ENCODE measurements at places on chromosomes 1 and 21. TPM values are rescaled to one million over a fixed set of nuclear protein-coding genes. Genes with fewer than 3 reads are reported as not detected.

Gene HMGCS2
- not detected for total RNA-seq

Gene HTR6
- total RNA-seq, result 0.18 TPM

Gene HES5
- 0.36 TPM for total RNA-seq

Gene CELA2A
- total RNA-seq, result 1.3 TPM

DNA sequence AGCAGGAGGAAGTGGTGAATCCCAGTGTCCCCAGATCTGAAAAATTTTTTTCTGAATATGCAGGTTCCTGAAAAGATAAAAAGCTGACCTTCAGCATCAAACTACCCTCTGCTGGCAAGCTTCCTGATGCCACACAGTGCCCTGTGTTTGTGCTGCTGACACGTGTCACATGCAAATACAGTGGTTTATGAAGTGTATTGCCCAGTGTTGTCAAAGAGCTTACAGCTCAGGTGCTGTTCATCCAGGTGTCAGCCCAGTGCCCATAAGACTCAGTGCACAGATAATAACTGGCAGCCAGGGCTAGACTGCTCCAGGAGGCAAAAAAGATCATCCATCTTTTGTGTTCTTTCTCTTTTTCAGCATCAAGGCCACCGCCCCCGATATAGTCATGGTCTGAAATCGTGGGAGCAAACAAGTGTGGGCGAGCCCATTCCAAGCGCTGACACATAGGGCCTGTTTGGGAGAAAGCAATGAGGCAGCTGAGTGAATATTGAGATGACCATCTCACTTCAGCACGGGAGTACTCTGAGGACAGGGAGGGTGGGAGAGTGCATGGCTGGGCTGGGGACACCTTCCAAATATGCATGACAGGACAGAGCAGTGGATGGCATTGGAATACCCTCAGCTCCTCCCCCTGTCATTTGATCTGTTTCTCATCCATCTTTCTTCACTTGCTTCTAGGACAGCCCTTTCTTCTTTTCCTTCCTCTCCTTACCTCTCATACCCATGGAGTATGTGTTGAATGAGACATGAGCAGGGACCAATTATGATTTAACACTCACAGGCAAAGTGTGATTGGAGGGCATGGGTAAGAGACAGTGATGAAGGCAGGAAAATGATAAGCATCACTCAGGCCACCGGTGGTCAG is 6.4 kb upstream of the KCNK1 start:
- H3K4me1 ChIP-seq, result no peaks in the 10 kb centered on the region
- no peak for DNase-seq
- no peak overlapping the region for H3K4me3 ChIP-seq
- no peaks in the 10 kb centered on the region for H3K27me3 ChIP-seq
- H3K27ac ChIP-seq, result no peak overlapping the region
- H3K36me3 ChIP-seq, result no peaks in the 10 kb centered on the region

- H3K27ac ChIP-seq, result no peak overlapping the region
- H3K27me3 ChIP-seq, result no peaks in the 10 kb centered on the region
- no peaks in the 10 kb centered on the region for H3K4me1 ChIP-seq
- no peak overlapping the region for H3K4me3 ChIP-seq
These were observed 121.8 kb upstream of the WNT4 start for GRCh38 chr1:22264464-22265341.

DNA sequence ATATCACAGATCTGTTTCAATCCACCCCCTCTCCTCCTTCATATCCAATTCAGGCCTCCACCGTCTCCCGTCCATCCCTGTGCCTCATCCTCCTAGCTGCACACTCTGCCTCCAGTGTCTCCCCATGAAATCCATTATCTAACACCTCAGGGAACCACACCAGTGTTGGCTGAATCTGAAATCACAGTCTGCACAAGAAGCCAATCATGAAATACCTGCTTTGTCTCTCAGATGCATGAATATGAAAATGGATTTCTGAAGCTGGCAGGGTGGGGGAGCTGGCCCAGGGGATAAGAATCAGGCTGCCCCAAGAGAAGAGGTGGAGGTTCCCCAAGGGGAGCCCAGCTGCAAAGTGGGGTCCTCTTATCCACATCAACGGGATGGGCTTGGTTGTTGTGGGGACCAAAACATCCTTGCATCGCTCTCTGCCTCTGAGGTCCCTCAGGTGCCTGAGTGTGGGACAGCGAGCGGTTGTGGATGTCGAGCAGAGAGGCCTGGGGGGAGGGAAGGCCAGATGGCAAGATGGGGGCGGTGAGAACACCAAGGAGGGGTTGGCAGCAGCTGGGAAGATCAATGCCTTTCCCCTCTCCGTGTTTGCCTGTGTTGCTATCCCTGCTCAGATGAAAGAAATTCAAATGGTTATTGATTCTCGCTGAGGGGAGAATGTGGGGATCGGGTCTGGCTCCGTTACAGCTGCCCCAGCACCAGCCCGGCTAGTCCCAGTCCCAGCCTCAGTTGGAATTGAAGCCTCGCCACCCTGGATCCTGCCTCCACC is 237.3 kb upstream of the POU3F1 start:
- no peaks in the 10 kb centered on the region for H3K27me3 ChIP-seq
- no peaks in the 10 kb centered on the region for H3K4me1 ChIP-seq
- H3K27ac ChIP-seq, result no peak overlapping the region
- H3K36me3 ChIP-seq, result no peaks in the 10 kb centered on the region
- DNase-seq, result no peak

- H3K4me3 ChIP-seq, result no peak overlapping the region
- peak; percentile 75 for DNase-seq
- no peaks in the 10 kb centered on the region for H3K27me3 ChIP-seq
- H3K36me3 ChIP-seq, result no peaks in the 10 kb centered on the region
- H3K4me1 ChIP-seq, result no peaks in the 10 kb centered on the region
These were observed 461.7 kb downstream of the PTPRU start for GRCh38 chr1:29698033-29698432.

- no peak overlapping the region for H3K4me3 ChIP-seq
- no peaks in the 10 kb centered on the region for H3K4me1 ChIP-seq
- DNase-seq, result no peak
- no peaks in the 10 kb centered on the region for H3K27me3 ChIP-seq
- no peaks in the 10 kb centered on the region for H3K36me3 ChIP-seq
These were observed 9.6 kb upstream of the PEAR1 start for GRCh38 chr1:156883919-156884318.

DNA sequence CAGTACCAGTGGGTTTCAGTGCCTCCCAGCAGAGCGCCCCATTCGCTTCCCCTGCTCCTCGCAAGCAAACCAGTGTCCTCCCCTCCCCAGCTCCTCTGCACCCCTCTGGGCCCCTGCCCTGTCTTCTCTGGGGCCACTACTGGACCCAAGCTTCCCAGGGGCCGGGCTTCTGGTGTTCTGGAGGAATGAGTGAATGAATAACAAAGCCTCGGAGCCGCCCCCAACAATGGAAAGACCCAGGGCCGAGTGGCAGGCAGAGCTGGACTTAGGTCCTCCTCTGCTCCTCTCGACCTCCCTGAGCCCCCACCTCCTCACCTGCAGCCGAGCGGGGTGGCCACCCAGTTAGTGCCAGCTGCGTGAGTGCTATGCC is 37.6 kb downstream of the MATN1 start:
- H3K27ac ChIP-seq, result no peak overlapping the region
- DNase-seq, result no peak
- H3K36me3 ChIP-seq, result no peaks in the 10 kb centered on the region
- no peaks in the 10 kb centered on the region for H3K4me1 ChIP-seq
- H3K4me3 ChIP-seq, result no peak overlapping the region

- H3K27ac ChIP-seq, result no peak overlapping the region
- H3K27me3 ChIP-seq, result no peaks in the 10 kb centered on the region
- H3K4me1 ChIP-seq, result no peaks in the 10 kb centered on the region
- no peaks in the 10 kb centered on the region for H3K36me3 ChIP-seq
- H3K4me3 ChIP-seq, result no peak overlapping the region
These were observed 84.5 kb downstream of the COLGALT2 start for GRCh38 chr1:183953031-183953430.

DNA sequence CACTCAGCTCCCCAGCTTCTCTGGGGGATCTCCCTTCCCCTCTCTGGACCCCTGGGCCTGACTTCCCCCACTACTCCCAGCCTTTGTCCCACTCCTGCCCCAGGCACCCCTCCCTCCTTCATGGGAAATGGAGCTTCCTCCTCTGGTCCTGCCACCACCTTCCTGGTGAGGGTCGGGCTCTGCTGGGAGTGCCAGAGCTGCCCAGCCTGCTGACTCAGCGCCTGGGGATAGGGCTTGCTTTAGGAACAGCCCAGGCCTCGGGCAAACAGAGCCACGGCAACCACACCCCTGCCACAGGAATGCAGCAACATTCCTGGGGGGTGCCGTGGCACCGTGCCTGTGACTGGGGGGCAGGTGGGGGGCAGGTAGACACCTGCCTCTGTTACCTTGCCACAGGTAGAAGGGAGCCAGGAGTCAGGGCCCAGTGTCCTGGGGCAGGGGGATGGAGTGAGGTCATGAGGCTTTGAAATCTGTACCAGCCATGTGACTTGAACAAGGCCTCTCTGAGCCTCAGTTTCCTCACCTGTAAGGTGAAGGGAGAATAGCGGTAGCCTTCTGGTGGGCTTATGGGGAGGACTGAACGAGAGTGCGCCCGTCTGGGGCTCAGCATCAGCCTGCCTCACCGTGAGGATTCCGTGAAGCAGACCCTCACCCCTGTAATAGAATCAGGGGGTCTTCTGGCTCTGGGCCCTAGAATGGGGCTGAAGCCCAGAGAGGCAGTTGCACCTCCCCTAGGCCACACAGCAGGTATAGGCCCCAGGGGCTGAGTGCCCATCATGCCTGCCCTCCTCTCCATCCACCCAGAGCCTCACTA is 17.8 kb upstream of the EPHA2 start:
- no peaks in the 10 kb centered on the region for H3K36me3 ChIP-seq
- no peak overlapping the region for H3K4me3 ChIP-seq
- no peaks in the 10 kb centered on the region for H3K27me3 ChIP-seq
- no peaks in the 10 kb centered on the region for H3K4me1 ChIP-seq
- no peak overlapping the region for H3K27ac ChIP-seq

DNA sequence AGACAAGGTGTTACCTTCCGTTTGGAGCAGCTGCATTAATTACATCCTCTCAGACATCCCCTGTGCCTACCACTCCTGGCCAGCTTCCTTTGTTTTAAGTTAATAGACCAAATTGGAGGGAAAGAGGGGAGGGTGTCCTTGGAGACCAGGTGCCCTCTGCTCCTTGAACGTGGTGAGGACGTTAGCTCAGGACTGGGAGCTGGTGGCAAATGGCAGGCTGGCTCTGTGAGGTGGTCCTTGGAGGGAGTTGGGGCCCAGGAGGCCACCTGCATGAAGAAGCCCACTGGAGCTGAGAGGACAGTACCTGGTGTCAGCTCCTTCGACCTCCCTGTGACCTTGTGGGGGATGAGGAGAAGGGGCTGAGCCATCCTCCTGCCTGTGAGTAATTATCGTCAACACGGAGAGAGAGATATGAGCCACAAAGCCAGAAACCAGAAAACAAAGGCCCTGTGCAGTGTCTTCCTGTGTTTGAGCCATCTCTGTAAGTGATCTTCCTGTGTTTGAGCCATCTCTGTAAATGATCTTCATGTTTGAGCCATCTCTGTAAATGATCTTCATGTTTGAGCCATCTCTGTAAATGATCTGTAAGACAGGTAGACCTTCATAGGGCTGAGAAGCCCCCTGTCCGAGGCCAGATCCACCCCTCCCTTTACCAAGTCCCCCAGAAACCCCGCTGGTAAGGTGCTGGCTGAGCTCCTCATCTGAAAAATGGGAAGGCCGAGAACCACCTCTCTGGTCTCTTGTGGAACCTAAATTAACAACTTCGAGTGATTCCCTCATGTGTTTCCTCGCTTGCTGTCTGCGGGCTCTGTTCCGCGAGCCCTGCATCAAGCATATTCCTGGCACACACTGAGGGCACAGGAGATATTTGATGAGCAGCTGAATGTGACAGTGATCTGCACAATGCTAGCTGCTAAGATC is 126.0 kb downstream of the CAMTA1 start:
- no peaks in the 10 kb centered on the region for H3K36me3 ChIP-seq
- H3K4me3 ChIP-seq, result no peak overlapping the region
- H3K27me3 ChIP-seq, result no peaks in the 10 kb centered on the region
- no peaks in the 10 kb centered on the region for H3K4me1 ChIP-seq

GRCh38 chr1:232016616-232017015 is 390.0 kb downstream of the DISC1 start:
- no peaks in the 10 kb centered on the region for H3K4me1 ChIP-seq
- H3K27ac ChIP-seq, result no peak overlapping the region
- no peak for DNase-seq
- H3K4me3 ChIP-seq, result no peak overlapping the region
- no peaks in the 10 kb centered on the region for H3K27me3 ChIP-seq

- H3K4me3 ChIP-seq, result no peak overlapping the region
- DNase-seq, result no peak
- H3K27me3 ChIP-seq, result no peaks in the 10 kb centered on the region
- no peaks in the 10 kb centered on the region for H3K4me1 ChIP-seq
These were observed 676.6 kb downstream of the USP25 start for GRCh38 chr21:16406355-16406754.

DNA sequence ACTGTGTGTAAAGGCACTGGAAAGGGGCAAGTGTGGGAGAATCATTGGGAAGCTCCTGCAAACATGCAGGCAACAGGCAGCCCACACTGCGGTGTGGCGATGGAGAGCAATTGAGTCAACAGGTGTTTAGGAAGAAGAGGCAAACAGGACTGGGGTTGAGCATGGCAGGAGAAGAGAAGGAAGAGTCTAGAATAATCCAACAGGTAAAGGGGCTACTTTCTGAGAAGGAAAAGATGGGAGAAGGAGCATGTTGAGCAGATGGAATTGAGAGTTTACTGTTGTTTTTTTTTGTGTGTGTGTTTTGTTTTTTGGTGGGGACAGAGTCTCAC is 4.2 kb downstream of the DOP1B start:
- no peak overlapping the region for H3K4me3 ChIP-seq
- H3K27ac ChIP-seq, result no peak overlapping the region
- H3K27me3 ChIP-seq, result no peaks in the 10 kb centered on the region
- no peaks in the 10 kb centered on the region for H3K4me1 ChIP-seq
- DNase-seq, result no peak
- no peaks in the 10 kb centered on the region for H3K36me3 ChIP-seq

GRCh38 chr21:19326531-19327319 is 923.1 kb upstream of the TMPRSS15 start:
- H3K36me3 ChIP-seq, result no peaks in the 10 kb centered on the region
- H3K4me3 ChIP-seq, result no peak overlapping the region
- no peaks in the 10 kb centered on the region for H3K4me1 ChIP-seq

- H3K36me3 ChIP-seq, result no peaks in the 10 kb centered on the region
- no peaks in the 10 kb centered on the region for H3K27me3 ChIP-seq
- no peak overlapping the region for H3K4me3 ChIP-seq
These were observed 420.5 kb downstream of the MATN1 start for GRCh38 chr1:30302858-30303257.

Data from aorta (tissue), 5 donors.